ENCODE measurements at places on chromosomes 12 and 14.

- DNase-seq: no peak
Measured at GRCh38 chr14:80780500-80780899, 161.0 kb downstream of the CEP128 start.

DNA sequence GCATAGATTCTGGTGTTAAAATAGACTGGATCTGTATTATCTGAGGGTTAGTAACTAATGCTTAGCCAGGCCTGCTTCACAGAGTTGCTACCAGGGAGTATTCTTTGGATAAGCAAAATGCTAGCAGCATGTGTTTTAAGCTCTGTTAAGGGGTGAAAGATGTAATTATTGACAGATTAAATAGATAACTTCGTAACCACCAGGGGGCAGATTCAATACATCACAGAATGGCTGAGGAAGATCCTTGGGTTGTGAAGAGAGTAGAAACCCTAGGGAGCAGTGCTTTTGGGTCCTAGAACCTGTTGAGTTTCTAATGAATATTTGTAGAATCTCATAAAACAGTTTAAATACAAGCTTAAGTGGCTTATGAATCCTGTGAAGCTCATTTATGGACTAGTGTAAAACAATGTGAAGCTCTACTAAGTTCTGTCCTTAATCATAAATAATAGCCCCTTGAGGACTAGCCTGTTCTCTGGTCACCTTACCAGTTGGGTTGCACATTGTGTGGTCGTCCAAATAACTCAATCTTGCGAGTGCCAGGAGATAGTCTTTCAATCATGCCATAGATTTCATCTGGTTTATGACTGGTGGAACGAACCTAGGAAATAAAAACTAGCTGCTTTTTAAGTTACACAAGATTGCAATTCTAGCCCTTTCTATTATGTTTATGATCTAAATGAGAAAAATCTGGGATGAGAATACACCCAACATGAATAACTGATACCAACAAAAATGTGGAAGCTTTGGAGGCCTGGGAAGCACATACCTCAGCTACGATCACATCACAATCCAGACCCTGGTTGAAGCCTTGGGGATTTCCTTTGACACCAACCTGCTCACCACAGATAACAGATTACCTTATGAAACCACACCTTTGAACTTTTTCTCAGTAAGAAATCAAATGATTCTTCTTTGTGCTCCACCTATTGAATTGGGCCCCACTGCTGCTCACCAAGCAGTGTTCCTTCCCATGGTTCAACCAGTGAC, 12.3 kb downstream of the METTL3 start:
- DNase-seq: no peak

DNA sequence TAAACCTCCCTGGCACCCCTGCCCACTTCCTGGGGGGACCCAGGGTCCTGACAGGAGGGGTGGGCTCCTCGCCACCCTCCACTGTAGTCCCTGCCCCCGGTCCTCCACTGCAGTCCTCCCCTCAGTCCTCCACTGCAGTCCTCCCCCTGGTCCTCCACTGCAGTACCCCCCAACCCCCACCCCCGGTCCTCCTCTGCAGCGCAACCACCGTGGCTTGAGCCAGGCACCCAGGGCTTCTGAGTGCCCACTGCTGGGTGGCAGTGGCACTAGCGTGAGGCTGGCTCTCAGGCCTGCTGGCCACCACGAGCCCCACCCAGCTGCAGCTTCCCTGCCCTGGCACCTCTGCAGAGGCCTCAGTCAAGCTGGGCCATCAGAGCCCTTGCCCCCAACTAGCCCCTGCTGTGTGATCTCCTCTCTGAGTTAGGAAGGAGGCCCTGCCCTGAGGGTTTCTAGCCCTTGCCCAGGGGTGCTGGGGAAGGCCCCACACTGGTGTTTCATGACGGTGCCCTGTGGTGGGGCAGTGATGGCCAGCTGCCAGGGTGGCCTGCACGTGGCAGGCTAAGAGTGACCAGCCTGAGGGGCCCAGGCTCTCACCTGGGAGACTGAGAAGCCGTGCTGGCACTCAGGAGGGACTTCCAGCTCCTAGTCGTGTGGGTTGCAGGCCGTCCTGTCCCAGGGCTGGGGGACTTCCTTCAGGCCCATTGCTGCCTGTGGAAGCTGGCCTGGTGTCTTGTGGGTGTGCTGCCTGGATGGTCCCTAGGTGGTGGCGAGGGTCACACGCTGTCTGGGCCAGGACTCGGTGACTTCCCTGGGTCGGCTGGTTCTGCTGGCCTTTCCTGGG, 9.7 kb downstream of the CEP170B start:
- DNase-seq: no peak

DNA sequence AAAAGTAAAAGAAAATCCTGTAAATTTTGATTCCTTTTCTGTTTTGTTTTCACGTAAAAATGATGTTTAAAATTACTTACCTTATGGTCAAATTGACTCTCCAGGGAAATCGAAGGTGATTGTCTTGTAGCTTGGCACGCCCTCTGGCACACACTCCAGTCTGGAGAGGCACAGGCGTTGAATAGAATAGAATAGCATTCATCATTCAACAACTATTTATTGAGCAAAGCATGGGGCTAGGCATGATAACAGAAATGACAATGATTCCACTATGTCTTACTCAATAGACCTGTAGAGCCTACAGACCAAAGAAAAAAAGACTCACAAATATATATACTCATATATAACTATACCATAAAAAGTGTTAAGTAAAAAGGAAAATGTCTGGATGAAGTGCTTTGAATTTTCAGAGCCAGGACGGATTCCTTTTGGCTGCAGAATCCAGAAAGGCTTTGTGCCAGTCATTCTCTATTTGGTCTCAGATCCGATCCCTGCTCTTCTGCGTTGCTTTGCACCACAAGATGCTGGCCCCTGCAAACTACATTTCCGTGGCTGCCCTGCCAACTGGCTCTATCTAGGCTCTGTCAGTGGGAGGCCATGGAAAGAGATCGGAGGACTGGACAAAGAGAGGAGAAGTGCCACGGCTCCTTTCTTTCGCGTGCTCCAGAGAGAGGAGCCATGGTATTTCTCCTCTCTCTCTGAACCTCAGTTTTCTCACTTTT, 231.8 kb downstream of the CRADD start:
- no peak for DNase-seq

GRCh38 chr12:94309373-94309772, 150.3 kb downstream of the CEP83 start:
- no peak for DNase-seq

DNA sequence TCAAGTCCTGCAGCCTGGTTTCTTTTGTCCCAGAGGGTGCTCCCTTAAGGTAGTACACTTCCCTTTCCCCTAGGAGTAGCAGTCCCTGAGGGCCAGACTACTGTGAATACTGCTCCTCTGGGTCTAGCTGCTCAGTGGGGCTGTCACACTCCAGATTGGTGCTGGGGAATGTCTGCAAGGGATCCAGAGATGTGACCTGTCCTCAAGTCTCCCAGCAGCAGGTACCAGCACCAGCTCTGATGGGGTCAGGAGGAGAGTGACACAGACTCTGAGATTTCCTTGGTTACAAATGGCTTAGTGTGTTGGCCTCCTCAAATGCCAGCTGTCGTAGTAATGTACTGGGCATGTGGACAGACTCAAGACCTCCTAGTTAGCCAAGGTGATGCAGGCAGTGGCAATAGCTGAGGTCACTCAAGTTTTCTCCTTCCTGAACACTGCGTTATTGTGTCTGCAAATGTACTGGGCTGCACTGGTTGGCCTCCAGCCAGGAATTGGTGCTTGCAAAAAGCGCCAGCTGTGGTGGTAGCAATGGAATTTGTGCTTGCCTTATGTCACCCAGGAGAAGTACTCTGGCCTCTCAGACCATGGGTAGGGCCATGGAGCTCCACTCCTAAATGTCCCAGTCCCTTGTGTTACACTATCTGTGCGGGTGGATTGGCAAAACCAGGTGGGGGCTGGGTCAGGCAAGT, 36.4 kb upstream of the AEBP2 start:
- no peak for DNase-seq
